ENCODE measurements at places on chromosomes 6 and 20.
A peak's percentile ranks its signal among the peaks of the same experiment; 100 is the strongest.

DNA sequence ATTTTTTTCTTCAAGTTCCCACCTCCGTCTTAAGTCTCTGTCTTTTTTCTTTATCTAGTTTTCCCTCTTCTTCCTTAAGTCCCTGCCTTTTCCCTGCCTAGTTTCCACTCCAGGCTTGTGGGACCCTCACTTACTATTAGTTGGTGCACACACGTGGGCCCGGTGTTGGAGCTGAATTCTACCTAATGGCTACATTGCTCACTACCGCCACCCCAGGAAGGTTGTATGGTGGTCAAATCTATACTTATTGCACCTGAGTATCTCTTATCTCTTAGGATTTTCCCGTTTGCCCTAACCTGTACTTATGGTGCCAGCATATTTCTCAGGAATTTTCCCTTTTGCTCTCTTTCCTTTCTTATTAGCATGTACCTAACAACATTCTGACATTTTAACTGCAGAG, 692.8 kb downstream of the EPM2A start:
- H3K36me3 ChIP-seq: no peaks in the 10 kb centered on the region
- no peak overlapping the region for H3K27ac ChIP-seq
- H3K4me3 ChIP-seq: no peak overlapping the region

DNA sequence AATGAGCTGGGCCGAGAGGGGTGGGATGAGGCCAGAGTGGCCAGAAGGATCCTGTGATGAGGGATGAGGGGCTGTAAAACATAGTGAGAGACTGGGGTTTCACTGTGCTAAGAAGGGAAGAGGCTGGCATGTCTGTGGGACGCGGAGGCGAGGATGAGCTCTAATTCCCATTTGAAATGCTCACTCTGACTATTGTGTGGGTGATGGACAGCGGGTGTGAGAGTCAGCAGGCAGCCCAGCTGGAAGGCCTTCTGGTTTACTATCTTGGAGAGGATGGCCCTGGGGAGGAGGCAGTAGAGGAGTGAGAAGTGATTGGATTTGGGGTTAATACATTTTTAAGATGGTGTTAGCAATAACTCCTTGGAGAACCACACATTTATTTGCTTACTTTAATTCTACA, 9.5 kb upstream of the MICA start:
- peaks cover 16% of the 10 kb centered on the region for H3K4me1 ChIP-seq
- H3K27ac ChIP-seq: no peak overlapping the region
- peaks cover 6% of the 10 kb centered on the region for H3K36me3 ChIP-seq
- H3K27me3 ChIP-seq: no peaks in the 10 kb centered on the region

GRCh38 chr6:7147051-7147671, 39.4 kb downstream of the RREB1 start:
- peak overlapping the region; percentile 62 for H3K4me3 ChIP-seq
- H3K27ac ChIP-seq: peak overlapping the region; percentile 90
- DNase-seq: no peak
- H3K4me1 ChIP-seq: peaks cover 89% of the 10 kb centered on the region

- no peak overlapping the region for H3K4me3 ChIP-seq
- no peak overlapping the region for H3K27ac ChIP-seq
- no peaks in the 10 kb centered on the region for H3K36me3 ChIP-seq
- H3K27me3 ChIP-seq: peaks cover 13% of the 10 kb centered on the region
- no peaks in the 10 kb centered on the region for H3K4me1 ChIP-seq
- no peak for DNase-seq
Measured at GRCh38 chr20:47998736-47999135, 213.5 kb upstream of the SULF2 start.

DNA sequence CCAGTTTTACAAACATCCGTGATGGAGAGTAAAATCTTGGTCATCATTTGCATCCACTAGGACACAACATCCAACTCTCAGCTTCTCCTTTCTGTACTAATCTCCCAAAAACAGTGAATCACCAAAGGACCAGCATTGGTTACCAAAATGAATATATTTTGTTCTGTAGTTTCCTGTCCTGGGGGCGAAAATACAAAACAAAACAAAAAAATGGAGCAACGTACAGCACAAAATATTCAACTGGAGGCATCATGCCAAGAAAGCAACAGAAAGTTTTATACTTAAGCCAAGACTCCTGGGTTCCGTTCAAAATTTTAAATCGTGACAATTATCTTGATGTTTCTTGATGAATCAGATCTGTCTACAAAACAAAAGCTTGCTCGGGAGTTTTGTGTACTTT, 126.6 kb upstream of the CCDC28A start:
- H3K27ac ChIP-seq: no peak overlapping the region
- no peaks in the 10 kb centered on the region for H3K36me3 ChIP-seq
- H3K4me1 ChIP-seq: no peaks in the 10 kb centered on the region
- no peak overlapping the region for H3K4me3 ChIP-seq
- H3K27me3 ChIP-seq: peaks cover 11% of the 10 kb centered on the region
- no peak for DNase-seq

- H3K4me1 ChIP-seq: peaks cover 94% of the 10 kb centered on the region
- peak overlapping the region; percentile 85 for H3K27ac ChIP-seq
- no peaks in the 10 kb centered on the region for H3K36me3 ChIP-seq
- peak overlapping the region; percentile 30 for H3K4me3 ChIP-seq
- DNase-seq: no peak
Measured at GRCh38 chr6:159103396-159104162, 58.8 kb upstream of the TAGAP start.

GRCh38 chr6:43812850-43813578, 43.0 kb downstream of the VEGFA start:
- peaks cover 4% of the 10 kb centered on the region for H3K27me3 ChIP-seq
- H3K27ac ChIP-seq: no peak overlapping the region
- H3K4me1 ChIP-seq: peaks cover 3% of the 10 kb centered on the region
- H3K36me3 ChIP-seq: no peaks in the 10 kb centered on the region
- DNase-seq: no peak

DNA sequence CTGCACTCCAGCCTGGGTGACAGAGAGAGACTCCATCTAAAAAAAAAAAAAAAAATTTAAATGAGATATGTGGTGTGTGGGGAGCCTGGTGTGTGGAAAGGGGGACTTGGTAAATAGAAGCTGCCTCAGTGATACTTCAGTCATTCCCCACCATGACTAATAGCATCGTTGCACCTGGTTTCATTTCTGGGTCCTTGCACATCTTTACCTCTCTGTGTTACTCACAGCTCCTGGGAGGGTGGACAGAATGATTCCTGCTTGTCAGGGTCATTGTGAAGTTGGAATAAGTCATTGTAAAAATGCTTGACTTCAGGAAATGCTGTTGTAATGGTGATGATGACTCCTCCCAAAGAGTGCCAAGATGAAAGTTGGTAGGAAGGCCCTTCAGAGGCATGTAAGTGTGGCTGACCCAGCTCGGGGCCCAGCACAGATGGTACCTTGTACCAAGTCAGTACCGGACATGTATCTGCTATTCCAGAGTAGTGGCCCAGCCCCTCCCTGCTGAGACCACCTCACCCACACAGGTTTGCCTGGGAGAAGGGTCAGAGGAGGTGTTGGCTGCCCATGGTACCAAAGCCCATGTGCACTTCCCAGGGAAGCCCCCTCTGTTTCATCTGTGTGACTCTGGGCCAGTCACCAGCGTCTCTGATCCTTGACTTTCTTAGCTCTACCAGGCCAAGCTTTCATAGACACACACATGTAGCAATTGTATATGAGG, 48.4 kb downstream of the PLAGL2 start:
- peak overlapping the region; percentile 83 for H3K27ac ChIP-seq
- peak; percentile 22 for DNase-seq
- H3K27me3 ChIP-seq: no peaks in the 10 kb centered on the region
- no peak overlapping the region for H3K4me3 ChIP-seq
- H3K36me3 ChIP-seq: peaks cover 87% of the 10 kb centered on the region

DNA sequence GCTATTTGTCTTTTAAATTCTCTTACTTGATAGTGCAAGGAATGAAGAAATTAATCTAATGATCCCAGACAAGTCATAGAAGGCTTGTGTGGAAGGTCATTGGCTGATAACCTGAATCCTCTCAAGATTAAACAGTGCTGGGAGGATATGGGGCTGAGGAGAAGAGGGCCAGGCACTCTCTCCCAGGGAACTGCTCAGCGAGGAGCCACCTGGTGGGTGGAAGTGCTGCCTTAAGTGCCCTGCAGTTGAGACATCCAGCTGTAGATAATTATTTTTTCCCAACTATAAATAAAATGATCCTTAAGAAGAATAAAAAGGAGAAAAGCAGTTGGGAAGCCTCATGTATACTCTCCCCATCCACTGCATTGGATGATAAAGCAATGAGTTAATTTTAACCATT, 47.9 kb downstream of the BTBD3 start:
- no peaks in the 10 kb centered on the region for H3K36me3 ChIP-seq
- H3K4me3 ChIP-seq: no peak overlapping the region
- H3K27ac ChIP-seq: no peak overlapping the region
- no peaks in the 10 kb centered on the region for H3K27me3 ChIP-seq
- DNase-seq: no peak
- H3K4me1 ChIP-seq: no peaks in the 10 kb centered on the region

GRCh38 chr6:88808381-88808780, 155.0 kb downstream of the RNGTT start:
- no peak for DNase-seq
- peaks cover 10% of the 10 kb centered on the region for H3K4me1 ChIP-seq
- no peak overlapping the region for H3K27ac ChIP-seq
- peaks cover 55% of the 10 kb centered on the region for H3K36me3 ChIP-seq
- H3K27me3 ChIP-seq: no peaks in the 10 kb centered on the region

Measured in activated T-cell treated with anti-CD3 and anti-CD28 coated beads, Interleukin-2, amount 50 U/mL, for 24 hours (primary cell).